ENCODE measurements at places on chromosomes 2 and 18. TPM values are rescaled to one million over a fixed set of nuclear protein-coding genes. Genes with fewer than 3 reads are reported as not detected.

GRCh38 chr2:143458258-143459190, 329.3 kb downstream of the ARHGAP15 start:
- no peak for DNase-seq

PRSS56 gene
- 52.4 TPM for total RNA-seq

OTX1 gene
- total RNA-seq: 12.4 TPM

SPEG gene
- total RNA-seq: 13.4 TPM

GRCh38 chr2:239324456-239324855, 76.4 kb downstream of the HDAC4 start:
- DNase-seq: no peak

KANSL1L gene
- total RNA-seq: 18.3 TPM

ALPP gene
- total RNA-seq: not detected

PEX13 gene
- 25.2 TPM for total RNA-seq

SCN7A gene
- 0.39 TPM for total RNA-seq

- DNase-seq: no peak
These were observed 291.8 kb downstream of the NEDD4L start for GRCh38 chr18:58335821-58336220.

DNA sequence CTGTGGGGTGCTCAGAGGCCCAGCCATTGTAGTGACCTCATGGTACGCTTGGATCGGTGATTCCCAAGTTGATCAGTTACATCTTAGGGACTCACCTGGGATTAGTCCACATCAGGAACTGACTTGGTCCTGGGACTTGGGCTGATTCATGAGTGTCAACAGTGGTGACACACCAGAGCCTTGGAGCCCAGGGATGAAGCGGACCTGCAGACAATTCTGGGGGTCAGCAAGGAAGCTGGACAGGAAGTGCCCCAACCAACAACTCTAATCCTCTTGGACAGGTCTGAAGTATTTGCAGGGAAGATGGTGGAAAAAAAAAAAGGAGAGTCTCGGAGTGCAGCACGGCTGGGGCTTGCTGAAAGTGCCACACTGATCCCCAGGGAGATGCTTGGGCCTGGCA, 288.6 kb downstream of the PHLPP1 start:
- DNase-seq: no peak

GRCh38 chr2:177036747-177037146, 175.8 kb upstream of the HNRNPA3 start:
- no peak for DNase-seq

DNA sequence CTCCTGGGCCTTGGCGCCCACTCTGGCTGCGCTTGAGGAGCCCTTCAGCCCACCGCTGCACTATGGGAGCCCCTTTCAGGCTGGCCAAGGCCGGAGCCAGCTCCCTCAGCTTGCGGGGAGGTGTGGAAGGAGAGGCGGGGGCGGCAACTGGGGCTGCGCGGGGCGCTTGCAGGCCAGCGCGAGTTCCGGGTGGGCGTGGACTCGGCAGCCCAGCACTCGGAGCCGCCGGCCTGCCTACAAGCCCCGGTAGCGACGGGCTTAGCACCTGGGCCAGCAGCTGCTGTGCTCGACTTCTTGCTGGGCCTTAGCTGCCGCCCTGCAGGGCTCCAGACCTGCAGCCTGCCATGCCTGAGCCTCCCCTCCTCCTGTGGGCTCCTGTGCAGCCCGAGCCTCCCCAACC, 141.5 kb upstream of the SLC39A10 start:
- no peak for DNase-seq

PLEK gene
- not detected for total RNA-seq

GRCh38 chr2:25286025-25286400, 55.7 kb downstream of the DNMT3A start:
- no peak for DNase-seq

DNA sequence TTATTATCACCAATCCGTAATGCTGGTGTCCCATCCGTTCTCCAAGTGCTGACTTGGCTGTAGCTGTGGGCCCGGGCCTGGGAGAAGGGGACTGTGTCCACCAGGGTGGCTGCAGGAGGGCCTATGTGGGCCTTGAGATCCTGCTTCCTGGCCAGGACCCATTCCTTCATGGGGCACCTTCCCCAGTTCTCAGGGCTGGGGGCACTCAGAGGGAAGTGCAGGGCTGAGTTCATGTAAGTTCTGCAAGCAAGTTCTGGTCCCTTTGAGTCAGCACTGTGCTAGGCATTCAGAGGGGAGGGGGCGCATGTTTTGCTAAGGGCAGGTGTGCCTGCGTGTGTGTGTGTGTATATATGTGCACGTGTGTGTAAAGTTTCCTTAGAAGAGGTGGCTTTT, 94.0 kb downstream of the GLI2 start:
- DNase-seq: no peak

GRCh38 chr2:127953128-127953718, 67.5 kb upstream of the AMMECR1L start:
- DNase-seq: no peak

REG3A gene
- not detected for total RNA-seq

ZSWIM2 gene
- total RNA-seq: not detected

- no peak for DNase-seq
These were observed 65.7 kb downstream of the REL start for GRCh38 chr2:60947056-60947455.

DNA sequence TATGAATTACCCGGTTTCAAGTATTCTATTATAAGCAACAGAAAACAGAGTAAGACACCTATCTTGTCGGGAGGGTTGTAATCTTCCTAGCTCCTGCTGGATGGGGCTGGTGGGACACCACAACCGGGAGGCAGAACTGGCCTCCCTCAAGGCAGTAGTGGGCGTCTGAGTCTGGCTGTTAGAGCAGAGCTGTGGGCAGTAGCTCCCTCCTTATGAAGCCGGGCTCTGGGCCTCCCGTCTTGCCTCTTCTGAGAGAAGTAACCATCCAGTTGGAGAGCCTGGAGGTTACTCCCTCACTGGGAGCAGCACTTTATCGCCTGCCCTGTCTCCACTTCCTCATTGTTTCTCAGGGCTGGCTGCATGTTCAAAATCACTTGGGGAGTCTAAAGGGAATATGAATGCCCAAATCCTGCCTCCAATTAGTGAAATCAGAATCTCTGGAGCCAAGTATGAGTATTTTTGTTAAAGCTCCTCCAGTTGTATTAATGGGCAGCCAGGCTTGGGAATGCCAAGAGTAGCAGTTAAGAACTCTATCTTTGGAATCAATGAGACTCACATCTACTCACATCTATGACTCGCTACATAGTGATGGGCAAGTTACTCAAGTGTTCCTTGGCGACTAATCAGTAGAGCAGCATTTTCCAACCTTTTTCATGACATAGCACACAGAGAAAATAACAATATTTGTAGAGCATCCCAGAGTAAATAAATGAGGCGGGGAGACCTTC, 27.3 kb upstream of the NRP2 start:
- DNase-seq: no peak

DNA sequence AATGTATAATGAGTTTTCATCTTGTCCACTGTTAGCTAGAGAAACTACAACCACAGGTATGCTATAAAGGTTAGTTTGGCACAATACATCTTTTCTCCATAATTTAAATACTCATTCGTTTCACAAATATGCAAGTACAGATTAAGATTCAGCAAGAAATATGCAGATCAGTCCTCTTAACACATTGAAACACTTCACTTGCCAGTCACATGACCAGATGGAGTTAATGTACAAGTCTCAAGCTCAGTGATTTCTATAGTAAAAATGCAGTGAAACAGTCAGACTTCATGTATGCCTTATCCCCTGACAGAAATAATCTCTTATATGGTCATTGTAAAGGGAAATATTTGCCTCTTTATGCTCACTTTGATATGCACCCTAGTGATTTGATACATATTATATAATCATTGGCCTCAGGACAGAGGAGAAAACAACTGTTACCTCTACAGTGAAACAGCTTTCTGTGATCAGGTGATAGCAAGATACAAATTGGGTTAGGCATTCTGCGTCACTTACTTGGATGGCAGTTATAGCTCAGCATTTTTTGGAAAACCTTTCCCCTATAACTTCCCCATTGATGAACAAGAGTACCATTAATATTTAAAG, 104.6 kb downstream of the TCF4 start:
- no peak for DNase-seq

DNA sequence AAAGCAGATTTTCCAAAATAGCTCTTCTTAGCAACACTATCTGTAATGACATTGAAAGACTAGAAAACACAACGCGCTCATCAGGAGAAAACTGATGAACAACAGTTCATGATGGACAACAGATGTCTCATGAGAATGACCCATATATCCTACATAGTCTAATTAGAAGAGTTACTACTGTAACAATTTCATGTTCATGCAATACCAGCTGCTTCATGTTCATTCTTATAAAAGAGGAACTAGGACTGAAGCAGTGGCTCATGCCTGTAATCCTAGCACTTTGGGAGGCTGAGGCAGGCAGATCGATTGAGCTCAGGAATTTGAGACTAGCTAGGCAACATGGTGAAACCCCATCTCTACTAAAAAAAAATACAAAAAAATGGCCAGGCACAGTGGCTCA, 22.7 kb downstream of the TRAPPC8 start:
- no peak for DNase-seq

DNA sequence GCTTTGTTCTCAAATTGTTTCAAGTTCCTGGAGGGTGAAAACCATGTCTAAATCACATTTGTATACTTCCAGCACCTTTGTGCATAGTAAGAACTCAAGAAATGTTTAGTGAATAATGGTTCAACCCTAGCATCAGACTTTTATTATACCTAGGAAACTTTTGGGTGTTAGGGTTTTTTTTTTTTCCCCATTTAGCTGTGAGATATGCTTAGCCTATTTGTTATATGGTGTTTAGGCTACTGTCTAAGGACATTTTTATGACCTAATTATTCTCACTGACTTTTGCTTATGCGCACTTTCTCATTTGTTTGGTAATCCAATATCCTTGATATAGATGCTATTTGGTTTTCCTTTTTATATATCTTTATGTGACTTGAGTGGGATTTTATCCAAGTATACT, 164.7 kb downstream of the PHLPP1 start:
- DNase-seq: no peak

ALK gene
- total RNA-seq: 2.1 TPM

DNA sequence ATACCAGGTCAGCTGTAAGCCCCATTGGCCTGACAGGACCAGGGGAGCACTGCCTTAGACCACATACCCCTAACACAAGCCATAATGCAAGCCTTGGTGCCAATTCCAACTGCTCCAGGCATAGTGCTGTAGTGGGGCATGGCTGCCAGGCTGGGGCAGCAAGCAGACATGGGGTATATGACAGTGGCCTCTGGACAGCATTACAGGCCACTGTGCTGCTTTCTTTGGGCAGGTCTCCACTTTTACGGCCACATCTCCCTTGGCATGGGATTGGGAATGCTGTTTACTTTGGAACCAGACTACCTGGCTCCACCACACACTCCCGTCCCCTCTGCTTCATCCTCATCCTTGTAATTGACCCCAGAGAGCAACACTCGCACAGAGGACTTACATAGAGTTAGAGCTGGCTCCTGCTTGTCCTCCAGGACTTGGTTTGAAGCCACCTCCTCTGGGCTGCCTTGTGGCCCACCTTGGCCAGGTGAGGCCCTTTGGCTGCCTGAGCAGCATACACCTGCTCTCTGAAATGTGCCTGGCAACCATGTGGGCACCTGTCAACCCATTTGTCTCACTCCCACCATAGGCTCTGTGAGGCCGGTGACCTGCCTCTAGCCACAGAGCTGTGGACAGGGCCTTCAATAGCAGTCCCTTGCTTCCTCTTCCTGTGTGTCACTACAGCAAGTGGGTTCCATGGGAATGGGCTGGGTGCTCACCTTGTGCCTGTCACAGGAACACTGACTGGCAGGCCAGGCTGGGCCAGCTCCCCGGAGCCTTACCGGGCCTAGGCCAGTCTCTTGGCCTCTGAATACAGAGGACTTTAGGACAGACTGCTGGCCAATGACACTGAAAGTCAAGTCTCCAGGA, 262.6 kb upstream of the HS6ST1 start:
- no peak for DNase-seq

- DNase-seq: no peak
These were observed 135.2 kb upstream of the ACVR2A start for GRCh38 chr2:147709655-147710054.

GRCh38 chr2:238703053-238703415, 144.9 kb upstream of the TWIST2 start:
- no peak for DNase-seq

XIRP2 gene
- 0.05 TPM for total RNA-seq

SOX11 gene
- total RNA-seq: 201 TPM
